ENCODE measurements at places on chromosomes 2 and 18.

GRCh38 chr2:18610651-18611050 lies 21.3 kb upstream of the NT5C1B start:
- no peak for DNase-seq

DNA sequence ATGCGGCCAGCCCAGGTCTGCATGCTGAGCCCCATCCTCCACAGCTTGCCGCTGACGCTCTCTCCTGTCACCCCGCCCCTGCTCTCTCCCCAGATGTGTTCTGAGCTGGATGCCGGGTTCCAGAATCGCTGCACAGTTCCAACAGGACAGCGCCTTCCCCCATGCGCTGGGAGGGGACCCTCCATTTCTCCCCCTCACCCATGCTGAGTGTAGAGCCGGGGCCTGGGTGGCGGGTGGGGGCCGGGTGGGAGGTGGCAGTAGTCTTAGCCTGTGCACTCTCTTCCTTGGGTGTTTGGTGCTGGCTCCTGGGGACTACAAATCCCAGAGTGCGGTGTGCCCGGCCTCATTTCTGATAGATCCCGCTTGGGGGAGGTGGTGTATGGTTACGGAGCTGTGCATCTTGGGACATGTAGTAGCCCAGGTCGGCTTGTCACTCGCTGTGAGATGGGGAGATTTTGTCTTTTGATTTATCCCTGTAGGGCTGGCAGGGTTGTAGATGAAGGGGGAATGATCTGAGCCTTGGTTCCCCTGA lies 6.8 kb downstream of the DNAJB2 start:
- DNase-seq = no peak

DNA sequence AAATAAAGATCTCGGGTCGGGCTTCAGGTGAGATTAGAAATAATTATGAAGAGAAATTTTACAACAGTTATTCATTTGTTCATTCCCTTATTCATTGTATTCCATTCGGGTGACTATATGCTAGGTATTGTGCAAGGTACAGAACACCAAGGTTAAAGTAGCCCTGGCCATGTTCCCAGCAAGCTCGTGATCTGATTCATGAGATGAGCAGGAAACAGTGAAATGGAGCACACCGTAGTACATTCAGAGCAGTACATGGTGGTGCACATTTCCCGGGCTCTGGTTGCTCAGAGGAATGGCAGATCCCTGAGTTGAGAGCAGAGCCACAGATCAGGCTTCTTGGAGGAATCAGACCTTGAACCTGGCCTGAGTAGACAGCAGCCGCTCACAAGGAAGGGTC lies 87.7 kb downstream of the PRKRA start:
- no peak for DNase-seq

GRCh38 chr2:10620481-10620880 lies 69.3 kb downstream of the NOL10 start:
- no peak for DNase-seq

DNA sequence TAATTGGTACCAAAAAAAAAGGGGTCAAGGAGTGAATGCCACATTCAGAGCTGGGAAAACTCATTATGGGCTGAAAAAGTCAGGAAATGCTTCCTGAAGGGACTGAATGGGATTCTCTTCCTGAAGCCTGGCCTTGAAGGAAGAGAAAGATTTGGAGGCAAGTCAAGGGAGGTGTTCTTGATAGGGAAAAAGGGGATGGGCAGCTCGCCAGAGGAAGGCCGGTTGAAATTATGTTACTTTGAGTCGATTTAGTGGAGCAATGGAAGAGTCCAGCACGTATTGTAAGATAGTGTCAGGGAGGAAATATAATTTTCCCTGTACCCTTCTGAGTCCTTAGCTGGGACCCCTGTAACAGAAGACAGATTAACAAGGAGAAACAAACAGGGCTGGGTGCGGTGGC lies 115.3 kb upstream of the STPG4 start:
- no peak for DNase-seq

DNA sequence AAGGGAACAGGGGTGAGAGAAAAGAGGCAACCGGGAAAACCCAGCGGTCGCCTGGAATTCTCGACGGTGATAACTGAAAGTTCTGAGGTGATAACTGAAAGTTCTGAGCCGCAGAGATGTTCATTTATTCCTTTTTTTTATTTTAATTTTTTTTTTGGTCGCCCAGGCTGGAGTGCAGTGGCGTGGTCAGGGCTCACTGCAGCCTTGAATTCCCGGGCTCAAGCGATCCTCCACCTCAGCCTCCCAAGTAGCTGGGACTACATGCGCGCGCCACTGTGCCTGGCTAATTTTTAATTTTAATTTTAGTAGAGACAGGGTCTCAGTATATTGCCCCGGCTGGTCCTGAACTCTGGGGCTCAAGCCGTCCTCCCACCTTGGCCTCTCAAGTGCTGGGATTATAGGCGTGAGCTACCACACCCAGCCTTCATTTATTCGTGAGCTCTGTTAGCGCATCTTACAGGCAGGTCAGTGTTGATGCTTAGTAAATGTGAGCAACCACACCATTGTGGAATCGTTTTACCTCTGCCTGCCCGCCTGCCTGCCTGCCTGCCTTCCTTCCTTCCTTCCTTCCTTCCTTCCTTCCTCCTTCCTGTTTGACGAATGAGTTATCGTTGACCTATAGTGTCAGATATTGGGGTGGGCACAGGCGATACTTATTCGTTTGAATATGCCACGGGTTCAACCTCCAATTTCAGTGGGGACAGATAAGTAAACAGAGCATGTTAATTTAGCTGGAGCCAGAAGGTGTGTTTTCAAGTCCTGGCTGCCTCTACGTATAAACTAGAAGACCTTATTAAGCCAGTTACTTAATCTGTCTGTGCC lies 557 bp upstream of the E2F6 start:
- DNase-seq = no peak

- no peak for DNase-seq
Measured at GRCh38 chr2:30310371-30310770, 79.0 kb downstream of the LBH start.

DNA sequence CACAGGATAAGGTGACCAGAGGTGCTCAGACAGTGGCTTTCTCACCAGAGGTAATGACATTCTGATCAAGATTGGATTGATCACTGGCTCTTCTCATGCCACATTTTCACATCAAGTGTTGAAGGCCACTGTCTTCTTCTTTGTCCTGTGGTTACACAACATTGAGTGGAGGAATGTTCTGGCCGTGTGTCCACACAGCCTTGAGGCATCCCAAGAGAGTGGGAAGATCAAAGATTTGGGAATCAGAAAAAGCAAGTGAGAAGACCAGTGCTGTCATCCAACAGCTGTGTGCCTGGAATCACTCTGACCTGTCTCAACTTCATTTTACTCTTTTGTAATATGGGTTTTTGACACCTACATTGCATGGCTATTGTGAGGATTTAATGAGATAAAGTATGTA lies 67.4 kb downstream of the IL1R2 start:
- DNase-seq = no peak

- DNase-seq = no peak
Measured at GRCh38 chr18:31225668-31226067, 63.0 kb upstream of the DSC1 start.

- DNase-seq = no peak
Measured at GRCh38 chr2:229684942-229685562, 29.3 kb downstream of the DNER start.

- no peak for DNase-seq
Measured at GRCh38 chr2:204503869-204504268, 41.4 kb upstream of the PARD3B start.

DNA sequence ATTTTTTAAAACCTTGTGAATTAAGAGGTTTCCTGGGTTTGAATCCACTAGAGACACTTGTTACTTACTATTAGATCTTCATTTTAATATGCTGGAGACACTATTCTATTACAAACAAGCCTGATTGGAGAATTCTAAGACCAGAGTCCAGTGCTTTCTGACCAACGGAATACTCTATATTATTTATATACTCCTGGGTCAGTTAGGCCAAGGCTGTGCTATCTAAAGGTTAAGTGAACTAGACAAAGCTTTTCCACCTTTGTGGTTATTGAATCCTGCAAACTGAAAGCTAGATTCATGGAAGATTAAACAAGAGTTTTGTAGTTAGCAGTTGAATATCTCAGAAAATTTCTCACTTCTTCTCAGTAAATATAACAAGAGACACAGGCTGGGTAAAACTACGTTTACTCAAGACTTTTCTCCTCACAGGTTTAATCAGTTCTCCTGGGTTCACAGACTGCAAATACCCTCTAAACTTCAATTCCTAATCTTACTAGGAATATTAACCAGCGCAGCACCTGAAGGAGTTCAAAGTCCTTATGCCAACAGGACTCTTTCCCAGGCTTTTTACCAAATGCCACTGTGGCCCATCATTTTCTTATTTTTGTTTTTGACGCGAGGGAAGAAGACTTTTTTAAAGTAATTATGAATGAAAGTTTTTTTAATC lies 66.4 kb downstream of the COL4A4 start:
- DNase-seq = no peak

DNA sequence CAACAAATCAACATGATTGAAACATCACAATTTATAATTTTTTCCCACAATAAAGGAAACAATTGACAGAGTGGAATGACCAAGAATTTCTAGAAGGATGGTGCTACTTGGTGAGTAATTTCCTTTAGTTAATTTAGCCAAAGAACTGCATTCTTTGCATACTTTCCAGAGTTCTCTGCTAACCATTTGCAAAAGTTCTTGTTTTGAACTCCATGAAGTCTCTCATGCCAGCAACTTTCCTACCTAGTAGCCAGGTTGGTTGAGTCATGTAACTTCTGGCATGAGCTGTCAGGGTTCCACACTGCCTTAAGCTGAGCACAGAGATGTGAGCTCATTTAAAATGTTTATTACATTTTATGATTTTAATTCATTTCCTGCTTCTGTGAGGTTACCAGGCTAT lies 539.6 kb downstream of the PID1 start:
- DNase-seq = no peak

DNA sequence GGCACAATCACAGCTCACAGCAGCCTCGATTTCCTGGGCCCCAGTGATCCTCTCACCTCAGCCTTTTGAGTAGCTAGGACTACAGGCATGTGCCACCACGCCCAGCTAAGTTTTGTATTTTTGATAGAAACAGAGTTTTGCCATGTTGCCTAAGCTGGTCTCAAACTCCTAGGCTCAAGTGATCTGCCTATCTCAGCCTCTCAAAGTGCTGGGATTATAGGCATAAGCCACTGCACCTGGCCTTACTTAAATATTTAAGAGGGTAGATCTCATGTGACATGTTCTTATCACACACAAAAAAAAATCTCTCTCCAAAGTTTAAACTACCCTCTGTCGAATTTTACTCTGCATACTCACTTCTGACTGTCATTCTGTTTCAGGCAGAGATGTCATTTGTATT lies 75.4 kb upstream of the CHRNA1 start:
- DNase-seq = no peak

GRCh38 chr2:112959109-112959812 lies 18.5 kb upstream of the IL36G start:
- DNase-seq = no peak

DNA sequence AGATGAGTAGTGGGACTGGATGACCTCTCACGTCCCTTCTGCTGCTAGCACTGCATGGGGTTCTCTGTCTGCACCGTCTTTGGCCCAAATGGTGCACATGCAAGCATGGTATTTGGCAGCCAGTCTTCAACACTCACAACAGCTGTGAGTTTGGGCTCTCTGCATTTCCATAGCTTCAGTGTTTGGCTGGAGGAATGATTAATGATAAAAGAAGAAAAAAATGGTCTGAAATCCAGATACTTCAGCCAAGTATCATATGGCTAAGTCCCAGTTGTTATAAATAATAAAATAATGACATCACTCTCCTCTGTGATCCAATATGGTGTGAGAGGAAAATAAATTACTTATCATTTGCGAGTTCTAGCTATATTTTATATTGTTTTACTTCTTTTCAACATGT lies 173.3 kb downstream of the DCDC2C start:
- no peak for DNase-seq

DNA sequence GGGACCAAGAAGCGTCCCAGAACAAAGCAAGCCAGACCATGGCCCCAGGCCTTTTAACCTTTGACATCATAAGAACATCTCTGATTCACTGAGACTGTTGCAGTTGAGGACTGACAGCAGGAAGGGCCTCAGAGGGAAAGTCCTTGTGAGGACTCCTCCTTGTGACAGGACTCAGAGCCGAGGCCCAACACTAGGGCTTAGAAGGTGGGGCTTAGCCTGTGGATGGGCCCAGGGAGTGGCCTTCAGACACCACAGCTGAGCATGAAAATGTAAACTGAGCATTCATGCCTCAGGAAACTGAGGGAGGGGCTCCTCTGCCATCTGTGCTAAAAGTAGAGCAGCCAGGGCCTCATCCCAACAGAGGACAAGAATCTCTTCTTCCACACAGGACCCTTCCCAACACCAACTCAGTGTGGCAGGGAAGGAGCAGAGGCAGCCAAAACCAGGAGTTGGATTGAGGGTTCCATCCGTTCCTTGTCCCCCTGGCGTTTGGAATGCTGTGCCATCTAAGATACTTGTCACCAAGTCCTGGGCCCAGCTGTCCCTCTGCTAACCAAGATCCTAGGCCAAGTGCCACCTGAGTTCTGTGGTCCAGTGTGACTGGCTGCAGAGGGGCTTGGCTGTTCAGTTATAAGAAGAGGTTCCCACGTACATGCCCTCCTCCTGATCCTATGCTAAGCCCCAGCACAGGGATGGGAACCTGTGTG lies 37.5 kb upstream of the CAB39 start:
- DNase-seq = no peak

DNA sequence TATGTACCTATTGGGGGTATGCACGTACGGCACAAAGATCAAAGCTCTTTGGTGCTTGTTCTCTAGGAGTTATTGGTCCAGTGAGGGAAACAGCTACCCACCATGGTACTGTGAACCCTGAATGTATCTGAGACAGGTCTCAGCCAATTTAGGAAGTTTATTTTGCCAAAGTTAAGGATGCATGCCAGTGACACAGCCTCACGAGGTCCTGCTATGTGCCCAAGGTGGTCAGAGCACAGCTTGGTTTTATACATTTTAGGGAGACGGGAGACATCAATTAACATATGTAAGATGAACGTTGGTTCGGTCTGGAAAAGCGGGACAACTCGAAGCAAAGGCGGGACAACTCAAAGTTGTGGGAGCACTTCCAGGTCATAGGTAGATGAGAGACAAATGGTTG lies 75.8 kb downstream of the SOWAHC start:
- DNase-seq = no peak

DNA sequence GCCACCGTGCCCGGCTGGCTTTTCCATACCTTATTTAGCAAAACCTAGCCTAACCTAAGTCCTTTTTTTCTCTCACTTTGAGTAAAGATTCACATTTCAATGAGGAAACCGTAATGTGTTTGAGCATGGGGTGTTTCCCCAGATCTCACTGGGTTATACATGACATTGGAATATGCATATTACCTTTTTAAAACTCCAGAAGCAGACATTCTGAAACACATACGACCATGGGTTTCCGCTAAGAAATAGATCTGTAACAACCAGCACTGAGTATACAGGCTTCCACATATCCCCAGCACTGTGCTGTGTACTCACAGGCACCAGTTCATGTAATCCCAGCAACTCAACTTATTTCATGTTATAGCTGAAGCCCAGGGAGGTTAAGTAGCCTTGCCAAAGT lies 41.0 kb upstream of the FOSL2 start:
- no peak for DNase-seq

All from activated CD4-positive, alpha-beta T cell treated with anti-CD3 and anti-CD28 coated beads, Interleukin-2, amount 50 U/mL, for 24 hours (primary cell).